Stimulated activated CD8-positive, alpha-beta memory T cell treated with anti-CD3 and anti-CD28 coated beads, Interleukin-4, amount 100 ng/mL, for 1 hour (primary cell): ENCODE measurements at places on chromosomes 1 and 21.

DNA sequence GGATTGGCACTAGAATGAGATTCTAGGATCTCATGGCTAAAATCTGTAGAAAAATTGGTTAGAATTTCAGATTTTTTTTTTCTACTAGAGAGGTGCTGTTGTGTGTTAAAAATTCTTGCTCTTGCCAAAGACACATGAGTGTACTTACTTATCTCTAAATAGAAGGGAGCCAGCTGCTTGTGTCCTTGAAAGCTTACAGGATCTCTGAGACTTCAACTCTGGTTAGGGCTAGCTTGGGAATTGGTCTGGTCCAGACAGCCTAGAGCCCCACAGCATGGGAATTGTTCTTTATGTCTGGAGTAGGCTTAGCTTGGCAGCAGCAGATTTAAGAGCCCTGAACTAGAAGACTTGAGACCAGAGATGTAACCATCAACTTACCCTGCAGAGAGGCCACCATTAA is 37.3 kb downstream of the MACO1 start:
- no peak for DNase-seq

DNA sequence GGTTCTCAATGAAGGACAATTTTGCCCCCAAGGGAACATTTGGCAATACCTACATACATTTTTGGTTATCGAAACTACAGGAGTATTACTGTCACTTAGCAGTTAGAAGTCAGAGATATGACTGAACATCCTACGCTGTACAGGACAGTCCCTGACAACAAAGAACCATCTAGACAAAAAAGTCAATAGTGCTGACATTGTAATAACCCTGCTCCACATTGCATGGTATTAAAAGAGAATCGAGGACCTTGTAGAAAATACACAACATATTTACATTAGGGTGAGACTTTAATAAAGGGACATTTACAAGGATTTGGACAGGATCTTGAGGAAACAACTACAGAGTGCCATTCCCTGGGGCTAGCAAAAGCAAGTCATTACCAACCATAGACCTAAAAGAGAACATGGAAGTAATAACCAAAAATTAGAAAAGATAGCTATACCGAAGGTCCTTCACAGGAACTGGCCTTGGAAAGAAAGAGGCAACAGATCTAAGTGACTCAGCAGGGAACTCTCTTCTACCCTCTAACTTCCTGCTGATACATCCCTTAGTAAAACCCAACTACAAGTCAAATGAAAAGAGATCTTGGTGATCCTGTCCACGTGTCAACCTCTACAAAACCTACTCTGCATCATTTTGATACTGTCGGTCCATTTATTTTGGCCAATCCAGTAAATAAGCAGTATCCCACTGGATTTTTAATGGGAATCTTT is 40.2 kb downstream of the ANGPTL3 start:
- no peak for DNase-seq

GRCh38 chr1:36572906-36573305 is 90.2 kb upstream of the CSF3R start:
- DNase-seq = no peak

DNA sequence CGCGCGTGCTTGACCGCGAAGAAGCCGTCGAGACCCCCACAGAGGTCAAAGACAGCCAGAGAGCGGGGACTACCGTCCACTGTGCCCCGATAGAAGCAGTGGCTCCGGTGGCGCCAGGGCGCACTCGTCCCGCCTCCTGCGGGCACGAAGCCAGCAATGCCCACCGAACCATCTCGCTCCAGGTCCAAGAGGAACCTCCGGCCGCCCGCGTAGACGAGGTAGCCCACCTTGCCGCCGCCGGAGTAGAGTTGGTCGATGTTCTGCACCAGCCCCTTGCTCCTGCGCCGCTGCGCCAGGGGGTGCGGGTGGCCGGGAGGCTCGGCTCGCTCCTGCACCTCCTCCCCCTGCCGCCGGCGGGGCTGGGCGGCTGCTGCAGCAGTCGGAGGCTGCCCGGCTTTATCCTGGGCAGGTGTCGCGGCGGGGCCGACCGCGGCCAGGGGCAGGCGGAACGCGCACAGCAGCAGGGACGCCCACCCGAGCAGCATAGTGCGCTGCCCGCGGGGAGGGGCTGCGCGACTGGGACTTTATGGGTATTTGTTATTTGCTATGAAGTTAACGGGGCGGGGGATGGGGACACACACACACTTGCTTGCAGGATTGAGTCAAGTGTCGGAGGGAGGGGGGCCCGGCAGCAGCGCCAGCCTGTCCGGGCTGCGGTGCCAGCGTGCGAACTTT is 844 bp downstream of the ADAMTS5 start:
- DNase-seq = no peak

DNA sequence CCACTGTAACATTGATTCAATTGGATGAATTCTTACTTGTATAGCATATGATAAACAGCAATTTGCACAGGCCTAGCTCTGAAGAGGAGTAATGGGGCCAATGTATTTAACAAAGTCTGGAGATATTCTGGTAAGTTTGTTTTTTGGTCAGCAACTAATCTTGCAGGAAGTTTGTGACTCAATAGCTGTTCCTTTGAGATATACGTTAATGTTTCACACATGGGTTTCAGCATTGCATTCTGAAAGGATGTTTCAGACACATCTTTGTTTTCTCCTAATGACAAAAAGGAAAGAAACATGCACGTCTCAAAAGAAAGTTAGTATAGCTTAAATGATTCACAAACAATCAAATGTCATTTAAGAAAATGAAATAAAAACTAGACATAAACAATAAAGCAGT is 49.0 kb downstream of the LTN1 start:
- no peak for DNase-seq

- no peak for DNase-seq
Observed at GRCh38 chr1:205782627-205783432, 7.5 kb upstream of the RAB29 start.

GRCh38 chr1:64986903-64987871 is 20.8 kb upstream of the JAK1 start:
- no peak for DNase-seq

GRCh38 chr1:201602413-201603265 is 63.7 kb downstream of the NAV1 start:
- DNase-seq = no peak

DNA sequence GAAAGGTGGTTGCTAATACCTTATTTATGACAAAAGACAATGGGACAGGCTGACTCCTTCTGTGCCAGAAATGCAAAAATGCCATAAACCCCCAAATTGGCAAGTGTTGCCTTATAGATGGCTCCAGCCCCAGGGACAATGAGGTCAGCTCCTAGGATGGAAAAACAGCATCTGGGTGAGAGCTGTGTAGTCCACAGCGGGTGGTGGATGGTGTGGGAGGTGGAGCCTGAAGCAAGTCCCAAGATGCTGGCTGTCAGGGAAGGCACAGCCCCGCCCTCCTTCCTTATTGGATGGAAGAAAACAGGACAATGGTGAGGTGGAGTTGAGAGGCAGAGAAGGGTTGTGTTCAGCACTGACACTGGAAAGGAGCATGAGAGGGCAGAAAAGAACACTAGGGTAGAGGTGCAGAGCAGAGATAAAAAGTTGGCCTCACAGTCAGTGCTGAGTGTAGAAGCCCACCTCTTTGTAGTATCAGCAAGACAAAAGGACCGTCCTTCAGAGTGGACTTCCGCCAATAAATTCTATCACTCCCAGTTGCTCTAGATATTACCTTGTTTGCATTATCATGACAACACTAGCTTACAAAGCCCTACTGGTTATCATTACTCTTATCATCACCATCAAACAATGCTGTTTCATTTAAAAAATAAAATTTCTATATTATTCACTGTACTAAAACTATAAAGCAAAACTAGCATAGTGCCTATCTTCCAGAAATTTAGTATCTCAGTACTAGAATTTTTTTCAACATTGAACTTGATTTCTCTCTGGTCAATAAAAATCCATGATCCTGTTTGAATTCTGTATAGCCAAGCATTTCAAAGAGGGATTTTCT is 3.7 kb upstream of the SDE2 start:
- DNase-seq = no peak

- DNase-seq = no peak
Observed at GRCh38 chr1:219778793-219779369, 149.5 kb downstream of the SLC30A10 start.

DNA sequence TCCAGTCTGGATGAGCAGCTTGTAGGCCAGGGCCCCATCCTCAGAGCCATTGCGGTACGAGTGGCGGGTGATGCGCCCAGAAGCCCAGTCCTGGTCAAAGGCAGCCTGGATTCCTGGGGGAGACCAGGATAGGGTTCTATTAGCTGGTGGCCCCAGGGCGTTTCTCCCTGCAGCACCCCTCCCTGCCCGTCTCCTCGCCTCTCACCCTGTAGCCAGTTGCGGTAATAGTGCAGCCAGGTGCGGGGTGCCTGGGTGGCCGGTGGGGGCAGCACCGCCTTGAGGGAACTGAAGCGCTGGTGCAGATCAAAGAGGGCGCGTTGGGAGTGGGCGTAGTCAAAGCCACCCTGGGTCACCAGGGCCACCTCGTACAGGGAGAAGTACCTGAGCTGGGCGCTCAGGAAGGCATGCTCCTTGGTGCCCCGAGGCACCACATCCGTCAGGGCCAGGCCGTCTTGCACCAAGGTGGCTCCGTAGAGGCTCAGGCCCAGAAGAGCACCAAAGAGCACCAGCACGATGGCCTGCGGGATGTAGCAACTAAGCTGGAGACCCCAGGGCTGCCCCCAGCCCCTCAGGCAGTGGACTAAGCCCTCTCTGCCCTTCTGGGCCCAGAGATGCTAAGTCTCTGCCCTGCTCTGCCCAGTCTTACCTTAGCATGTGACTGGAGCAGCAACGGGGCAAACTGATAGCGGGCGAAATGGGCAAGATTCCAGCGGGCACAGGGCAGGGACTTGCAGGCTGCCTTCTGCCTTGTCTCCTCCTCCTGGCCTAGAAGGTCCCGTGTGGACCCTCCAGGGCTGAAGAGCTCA is 15.7 kb downstream of the PTCH2 start:
- no peak for DNase-seq

GRCh38 chr1:18126616-18127015 is 19.0 kb downstream of the IGSF21 start:
- DNase-seq = no peak

DNA sequence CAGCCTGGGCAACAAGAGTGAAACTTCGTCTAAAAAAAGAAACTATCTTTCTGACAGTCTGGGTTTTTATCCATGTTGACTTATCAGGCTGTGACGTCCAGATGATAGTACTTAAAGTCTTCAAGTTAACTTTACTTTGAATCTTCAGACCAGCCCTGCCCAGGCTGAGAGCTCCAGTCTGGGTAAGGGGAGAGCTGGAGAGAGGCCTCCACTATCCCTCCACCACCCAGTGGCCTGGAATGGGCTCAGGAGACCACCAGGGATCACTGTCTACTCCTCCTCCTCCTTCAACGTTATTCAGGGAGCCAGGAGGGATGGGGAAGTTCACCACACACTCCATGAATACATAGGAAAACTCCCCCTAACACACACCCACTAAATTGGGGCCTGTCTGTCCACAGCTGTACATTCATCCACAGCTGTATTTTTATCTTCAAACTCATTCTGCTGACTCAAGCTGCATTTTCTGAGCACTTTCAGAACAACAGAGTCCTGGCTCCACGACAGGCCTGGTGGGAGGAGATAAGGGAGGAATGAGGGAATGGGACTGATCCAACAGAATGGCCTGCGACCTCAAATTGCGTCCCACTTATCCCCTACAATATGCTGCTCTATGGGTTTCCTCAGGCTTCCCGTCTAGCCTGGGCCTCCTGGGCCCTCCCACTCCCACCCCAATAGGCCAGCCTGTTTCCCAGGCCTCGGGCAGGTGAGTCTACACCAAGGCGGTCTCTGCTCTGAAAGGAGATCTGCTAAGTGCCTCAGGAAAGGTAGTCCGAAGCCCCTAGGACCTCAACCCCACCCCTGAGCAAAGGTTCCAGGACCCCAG is 1.8 kb downstream of the SLC45A3 start:
- no peak for DNase-seq

GRCh38 chr1:179714623-179715022 is 28.5 kb upstream of the FAM163A start:
- DNase-seq = no peak

- no peak for DNase-seq
Observed at GRCh38 chr1:206497363-206497762, 10.0 kb upstream of the RASSF5 start.

- no peak for DNase-seq
Observed at GRCh38 chr1:248696261-248696660, 6.3 kb downstream of the OR14I1 start.

DNA sequence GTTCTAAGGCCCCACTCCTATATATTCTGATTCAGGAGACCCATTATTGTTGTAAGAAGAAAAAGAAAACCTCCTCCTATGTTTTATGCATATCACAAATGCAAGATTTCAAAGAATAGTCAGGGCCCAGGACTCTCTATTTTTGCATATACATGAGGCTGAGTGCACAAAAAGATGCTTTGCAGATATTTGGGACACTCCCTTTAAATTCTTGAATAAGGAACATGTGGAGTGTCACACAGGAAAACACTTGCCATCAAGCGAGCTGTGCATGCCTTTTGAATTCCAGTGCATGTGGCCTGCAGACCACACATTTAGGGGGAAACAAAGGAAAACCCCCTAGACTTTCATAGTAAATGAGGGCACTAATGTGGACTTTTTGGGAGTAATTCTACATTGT is 5.6 kb downstream of the MAP3K7CL start:
- no peak for DNase-seq

DNA sequence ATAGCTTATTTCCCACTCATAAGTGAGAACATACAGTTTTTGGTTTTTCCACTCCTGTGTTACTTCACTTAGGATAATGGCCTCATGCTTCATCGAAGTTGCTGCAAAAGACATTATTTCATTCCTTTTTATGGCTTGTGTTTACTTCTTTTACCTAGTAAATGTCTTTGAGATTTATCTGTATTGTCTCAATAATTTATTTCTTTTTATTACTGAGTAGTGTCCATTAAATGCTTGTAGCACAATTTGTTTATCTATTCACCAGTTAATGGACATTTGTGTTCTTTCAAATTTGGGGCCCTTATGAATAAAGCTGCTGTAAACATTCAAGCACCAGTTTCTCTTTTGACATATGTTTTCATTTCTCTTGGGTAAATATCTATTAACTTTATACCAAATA is 86.0 kb downstream of the UCHL5 start:
- no peak for DNase-seq

DNA sequence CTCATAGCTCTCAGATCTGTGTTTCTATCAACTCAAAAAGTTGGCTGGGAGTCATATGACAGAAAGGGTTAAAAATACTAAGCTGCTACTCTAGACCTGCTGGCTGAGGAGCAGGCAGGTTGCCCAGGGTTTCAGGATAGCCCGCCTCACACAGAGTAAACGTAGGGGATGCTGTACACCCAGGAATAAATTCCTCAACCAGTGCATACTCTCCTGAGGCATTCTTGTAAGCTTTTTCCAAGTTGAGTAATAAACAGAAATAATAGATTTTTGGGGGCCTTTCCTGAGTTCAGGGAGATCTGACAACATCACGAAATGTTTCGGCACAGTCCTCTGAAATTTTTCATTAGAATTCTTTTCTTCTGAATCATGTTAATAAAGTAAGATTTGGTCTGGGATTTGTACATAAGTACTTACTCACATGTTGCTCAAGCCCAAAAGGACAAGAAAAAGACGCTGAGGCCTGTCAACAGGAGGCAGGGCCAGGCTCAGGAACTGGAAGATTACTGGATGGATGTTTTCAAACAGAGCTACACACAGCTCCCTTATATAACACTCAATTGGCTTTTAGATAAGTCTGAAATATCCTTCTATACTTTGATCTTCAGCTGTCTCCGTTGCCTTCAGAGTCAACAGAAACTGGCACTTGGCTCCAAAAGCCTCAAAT is 41.0 kb downstream of the TGFBR3 start:
- no peak for DNase-seq

GRCh38 chr1:29238620-29239002 is 2.3 kb downstream of the PTPRU start:
- DNase-seq = no peak

GRCh38 chr1:222769181-222769580 is 32.2 kb downstream of the FAM177B start:
- DNase-seq = no peak

GRCh38 chr1:5994713-5995621 is 2.7 kb upstream of the NPHP4 start:
- peak; percentile 29 for DNase-seq
